ENCODE measurements at places on chromosomes 11 and 22.

DNA sequence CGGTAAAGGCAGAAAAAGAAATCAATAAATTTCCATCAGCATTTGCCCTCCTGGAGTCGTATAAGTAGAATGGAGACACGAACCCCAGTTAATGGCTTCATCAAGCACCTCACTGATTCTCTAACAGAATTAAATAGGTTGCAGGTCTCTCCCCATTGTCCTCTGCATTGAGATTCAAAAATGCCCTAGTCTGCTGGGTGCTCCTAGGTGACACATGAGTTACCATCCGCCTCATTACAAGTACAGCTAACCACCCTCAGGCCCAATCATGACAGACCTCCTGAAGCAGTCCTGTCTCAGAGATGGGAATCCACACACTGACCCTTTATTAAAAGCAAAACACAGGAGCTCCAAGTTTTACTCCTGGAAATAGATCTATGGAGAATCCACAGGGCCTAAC, 31.4 kb downstream of the HSPA8 start:
- DNase-seq = no peak

DNA sequence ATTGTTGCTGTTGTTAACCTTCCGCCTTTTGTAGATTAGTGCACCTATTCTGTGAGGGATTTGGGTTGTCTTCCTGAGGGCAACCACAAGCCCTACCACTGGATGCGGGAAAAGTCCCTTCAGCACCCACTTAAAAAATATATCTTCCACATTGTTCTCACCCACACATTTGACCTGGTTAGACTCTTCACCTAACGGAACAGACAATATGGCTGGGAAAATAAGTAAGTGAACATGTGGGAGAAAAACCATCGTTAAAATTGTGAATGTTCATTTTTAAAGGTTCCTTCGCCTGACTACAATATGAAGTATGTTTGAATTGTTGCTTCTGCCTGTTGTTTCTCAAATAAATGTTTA, 72.0 kb upstream of the MPEG1 start:
- no peak for DNase-seq

- no peak for DNase-seq
Measured at GRCh38 chr22:47231759-47232158, 469.3 kb downstream of the TBC1D22A start.

- no peak for DNase-seq
Measured at GRCh38 chr11:86896441-86896841, 58.8 kb downstream of the FZD4 start.

DNA sequence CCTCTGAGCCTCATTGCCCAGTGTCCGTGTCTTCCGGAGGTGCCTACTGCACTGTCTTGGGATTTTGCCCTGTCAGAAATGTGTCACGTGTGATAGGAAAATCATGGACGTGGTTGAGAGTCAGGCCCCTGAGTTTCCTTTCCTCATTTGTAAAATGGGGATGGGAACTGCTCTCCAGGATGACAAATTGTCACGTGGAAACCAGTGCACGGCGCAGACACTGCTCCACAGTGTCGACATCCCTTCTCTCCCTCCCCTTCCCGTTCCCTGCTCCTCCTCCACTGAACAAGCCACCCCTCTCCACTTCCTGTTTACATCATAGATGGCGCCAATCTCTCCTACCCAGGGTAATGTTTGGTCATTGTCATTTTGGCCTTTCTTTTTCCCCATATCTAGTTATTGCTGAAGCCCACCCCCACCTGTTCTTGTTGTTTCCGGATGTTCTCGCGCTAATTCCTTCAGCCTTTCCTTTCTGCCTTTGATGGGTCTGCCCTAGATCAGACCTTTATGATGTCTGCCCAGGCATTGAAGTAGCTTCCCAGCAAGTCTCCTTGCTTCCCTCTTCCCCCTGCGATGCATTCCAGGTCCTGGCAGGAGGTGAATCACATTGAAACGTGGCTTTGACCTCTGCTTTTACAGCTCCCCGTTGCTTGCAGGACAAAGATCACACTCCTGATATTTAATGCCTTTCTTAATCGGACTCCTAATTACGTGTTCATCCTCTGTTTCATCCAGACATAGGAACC, 91.8 kb downstream of the TBC1D22A start:
- DNase-seq = no peak

DNA sequence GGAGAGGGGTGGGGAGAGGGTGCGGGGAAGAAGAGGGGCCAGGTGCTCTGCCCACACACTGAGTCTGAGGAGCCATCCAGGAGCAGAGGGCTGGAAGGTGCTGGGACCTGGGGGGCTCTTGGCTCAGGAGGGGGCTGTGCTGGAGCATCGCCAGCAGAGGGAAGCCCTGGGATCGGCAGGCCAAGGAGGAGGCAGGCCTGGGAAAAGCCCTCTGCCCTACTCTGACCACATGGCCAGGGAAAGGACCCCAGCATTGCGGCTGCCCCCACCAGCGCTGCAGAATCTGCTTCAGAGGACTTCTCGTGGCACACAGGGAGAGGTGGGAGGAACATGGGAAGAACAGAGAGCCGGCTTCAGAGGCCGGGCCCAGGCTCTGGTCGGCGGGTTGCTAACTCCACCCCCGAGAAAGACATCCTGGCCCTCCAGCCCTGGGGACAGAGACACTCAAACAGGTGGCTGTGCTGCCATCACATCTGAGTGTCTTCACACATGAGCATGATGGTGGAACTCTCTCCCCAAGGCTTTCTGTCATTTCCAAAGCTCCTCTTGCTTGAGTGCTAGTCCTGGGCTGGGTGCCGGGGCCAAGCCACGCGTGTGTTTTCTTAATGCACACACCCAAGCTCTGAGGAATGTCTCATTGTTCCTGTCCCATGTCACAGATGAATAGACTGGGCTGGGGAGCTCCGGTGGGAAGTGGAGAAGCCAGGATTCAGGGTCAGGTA, 1378.0 kb downstream of the BRD1 start:
- no peak for DNase-seq

DNA sequence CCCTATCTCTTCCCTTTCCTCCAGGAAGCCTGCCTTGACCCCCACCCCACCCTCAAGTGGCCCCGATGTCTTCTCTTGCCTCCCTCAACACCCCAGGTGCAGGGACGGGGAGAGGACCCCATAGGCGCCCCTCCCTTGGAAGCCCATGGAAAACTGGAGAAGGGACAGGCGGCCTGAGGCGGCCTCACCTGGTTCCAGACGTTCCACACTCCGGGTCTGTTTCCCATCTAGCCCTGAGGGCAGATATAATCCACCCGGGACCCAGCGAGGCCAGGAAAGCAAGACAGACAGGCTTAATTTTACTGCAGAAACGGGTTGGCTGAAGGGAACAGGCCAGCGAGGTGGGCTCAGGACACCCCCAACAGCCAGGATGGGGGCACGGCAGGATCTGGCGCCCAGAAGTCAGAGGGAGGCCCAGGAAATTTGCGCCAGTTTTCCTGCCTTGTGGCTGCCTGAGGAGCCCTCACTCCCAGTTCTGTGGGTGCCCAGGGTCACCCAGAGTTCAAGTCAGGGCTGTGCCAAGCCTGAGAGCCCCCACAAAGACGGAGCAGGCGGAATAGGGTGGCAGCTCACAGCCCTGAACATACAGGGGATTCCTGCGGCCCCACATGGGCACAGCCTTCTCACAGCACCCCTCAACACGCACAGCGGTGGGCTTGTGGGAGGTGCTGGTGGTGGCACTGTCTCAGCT, 3.0 kb upstream of the SIGIRR start:
- DNase-seq = peak; percentile 25

DNA sequence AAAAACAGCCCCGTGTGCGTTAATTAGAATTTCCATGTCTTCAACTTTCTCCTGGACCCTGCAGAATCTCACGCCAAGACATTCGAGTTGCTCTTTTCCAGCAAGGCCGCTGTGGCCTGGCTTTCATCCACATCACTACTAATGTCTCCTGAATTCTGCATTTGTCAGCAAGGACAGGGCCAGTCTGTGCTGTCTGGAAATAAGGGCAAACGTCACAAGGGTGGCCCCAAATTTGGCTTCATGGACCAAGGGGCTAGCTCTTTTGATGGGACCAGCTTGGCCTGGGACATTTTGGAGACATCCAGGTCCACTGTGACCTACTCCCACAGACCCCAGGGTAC, 33.4 kb downstream of the KCNQ1OT1 start:
- DNase-seq = no peak

- DNase-seq = no peak
Measured at GRCh38 chr11:111379602-111380136, 594 bp upstream of the POU2AF1 start.
